ENCODE measurements at places on chromosomes 16 and 17.

DNA sequence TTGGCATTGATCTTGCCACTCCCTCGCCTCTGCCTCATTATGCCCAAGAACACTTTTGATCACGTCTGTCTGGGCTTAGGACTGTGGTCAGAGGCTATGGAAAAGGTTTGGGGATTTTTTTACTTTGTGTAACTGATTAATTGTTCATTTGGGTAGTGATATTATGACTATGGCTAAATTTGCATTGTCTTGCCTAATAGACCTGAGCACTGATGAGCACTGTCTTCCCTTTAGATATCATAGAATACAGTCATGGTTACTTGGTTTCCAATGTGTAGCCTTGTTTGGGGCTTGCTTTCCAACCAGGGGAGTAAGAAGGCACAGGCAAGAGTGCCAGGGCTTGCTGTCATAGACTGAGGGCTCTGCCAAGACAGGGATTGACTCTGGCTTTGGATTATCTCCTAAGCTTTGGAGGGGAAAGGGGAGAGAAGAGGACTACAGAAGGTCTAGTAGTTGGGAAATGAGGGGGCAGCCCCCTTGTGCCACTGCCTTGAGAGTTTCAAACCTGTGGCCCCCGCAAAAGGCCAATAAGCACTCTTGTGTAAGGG, 13.7 kb downstream of the LIMD2 start:
- DNase-seq = no peak

GRCh38 chr17:1006054-1006453, 9.1 kb downstream of the TIMM22 start:
- DNase-seq = no peak

- no peak for DNase-seq
Measured at GRCh38 chr17:41510251-41511065, 5.0 kb upstream of the KRT13 start.

DNA sequence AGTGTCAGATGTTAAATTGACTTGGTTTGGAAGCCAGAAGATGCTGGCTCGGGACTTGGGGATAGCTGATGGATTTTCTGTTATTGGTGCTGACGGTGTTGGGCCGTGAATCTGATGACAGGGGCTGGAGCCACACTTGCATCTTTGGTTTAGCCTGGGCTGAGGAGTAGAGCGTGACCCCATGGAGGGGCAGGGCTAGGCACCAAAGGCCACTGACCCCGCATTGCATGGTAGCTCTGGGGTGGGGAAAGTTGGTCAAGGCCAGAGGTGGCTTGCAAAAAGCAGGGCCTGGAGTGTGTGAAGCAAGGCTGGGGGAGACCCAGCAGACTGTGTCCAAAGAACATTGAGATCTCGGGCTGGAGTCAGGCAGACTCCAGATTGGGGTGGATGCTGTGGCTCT, 25.3 kb downstream of the WSCD1 start:
- DNase-seq = no peak

GRCh38 chr16:66306366-66307150, 59.9 kb upstream of the CDH5 start:
- no peak for DNase-seq

- DNase-seq = no peak
Measured at GRCh38 chr17:1592751-1593629, 30.4 kb upstream of the PITPNA start.

GRCh38 chr17:830950-831349, 48.8 kb downstream of the MRM3 start:
- DNase-seq = no peak

- DNase-seq = no peak
Measured at GRCh38 chr17:72578817-72579470, 458.1 kb downstream of the SOX9 start.

GRCh38 chr17:77611791-77612502, 346.6 kb upstream of the TNRC6C start:
- no peak for DNase-seq

- DNase-seq = peak; percentile 53
Measured at GRCh38 chr17:76405967-76406647, 21.7 kb downstream of the SPHK1 start.

- DNase-seq = no peak
Measured at GRCh38 chr16:72291531-72291981, 119.6 kb upstream of the PMFBP1 start.

DNA sequence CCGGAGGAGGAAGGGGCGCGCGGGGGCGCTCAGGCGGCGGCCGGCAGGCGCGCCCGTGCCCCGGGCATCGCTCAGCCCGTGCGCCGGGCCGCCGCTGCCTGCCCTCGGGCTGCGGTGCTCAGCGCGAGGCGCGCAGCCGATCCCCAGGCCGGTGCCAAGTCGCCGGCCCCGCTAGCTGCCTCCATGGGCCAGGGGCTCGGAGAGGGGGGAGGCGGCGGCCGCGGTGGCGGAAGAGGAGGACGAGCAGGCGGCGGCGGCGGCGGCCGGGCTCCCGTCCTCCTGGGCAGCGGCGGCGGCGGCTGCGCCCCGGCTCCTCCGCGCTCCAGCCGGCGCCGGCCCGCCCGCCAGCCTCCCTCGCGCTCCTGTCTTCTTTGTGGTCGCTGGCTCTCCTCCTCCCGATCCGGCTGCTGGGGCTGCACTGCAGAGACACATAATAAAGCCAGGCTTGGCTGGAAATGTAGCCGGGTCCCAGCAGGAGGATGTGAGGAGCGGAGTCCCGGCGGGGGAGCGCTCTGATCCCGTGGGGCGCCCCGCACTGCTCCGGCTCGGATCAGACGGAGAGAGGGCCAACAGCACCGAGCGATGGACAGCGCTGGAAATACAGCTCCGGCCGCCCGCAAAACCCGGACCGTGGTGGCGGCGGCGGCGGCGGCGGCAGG, 889 bp upstream of the ZNF423 start:
- no peak for DNase-seq

- no peak for DNase-seq
Measured at GRCh38 chr16:24381470-24382118, 125.5 kb downstream of the CACNG3 start.

- no peak for DNase-seq
Measured at GRCh38 chr16:1914084-1914608, 4.1 kb downstream of the HS3ST6 start.

- no peak for DNase-seq
Measured at GRCh38 chr17:64146418-64147109, 16.6 kb upstream of the ERN1 start.

GRCh38 chr16:58011652-58012051, 10.4 kb downstream of the USB1 start:
- no peak for DNase-seq

DNA sequence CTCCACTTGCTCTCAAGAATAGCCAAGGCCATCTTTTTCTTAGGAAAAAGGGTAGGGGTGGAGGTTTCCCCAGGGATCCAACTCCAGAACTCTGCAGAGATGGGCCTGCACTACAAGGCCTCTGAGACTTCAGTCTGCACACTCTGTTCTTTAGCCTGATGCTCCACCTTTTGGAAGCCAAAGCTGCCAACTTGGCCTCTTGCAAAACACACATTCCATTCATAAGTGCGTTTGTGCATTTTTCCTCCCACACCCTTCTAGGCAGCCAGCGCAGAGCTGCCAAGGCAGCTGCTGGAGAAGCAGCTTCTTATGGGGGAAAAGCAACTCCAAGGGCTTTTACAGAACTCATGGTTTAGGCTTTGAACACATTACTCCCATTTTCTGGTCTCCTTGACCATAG, 45.3 kb downstream of the REXO5 start:
- no peak for DNase-seq

- DNase-seq = no peak
Measured at GRCh38 chr16:60731329-60732050, 1304.7 kb downstream of the CDH8 start.

DNA sequence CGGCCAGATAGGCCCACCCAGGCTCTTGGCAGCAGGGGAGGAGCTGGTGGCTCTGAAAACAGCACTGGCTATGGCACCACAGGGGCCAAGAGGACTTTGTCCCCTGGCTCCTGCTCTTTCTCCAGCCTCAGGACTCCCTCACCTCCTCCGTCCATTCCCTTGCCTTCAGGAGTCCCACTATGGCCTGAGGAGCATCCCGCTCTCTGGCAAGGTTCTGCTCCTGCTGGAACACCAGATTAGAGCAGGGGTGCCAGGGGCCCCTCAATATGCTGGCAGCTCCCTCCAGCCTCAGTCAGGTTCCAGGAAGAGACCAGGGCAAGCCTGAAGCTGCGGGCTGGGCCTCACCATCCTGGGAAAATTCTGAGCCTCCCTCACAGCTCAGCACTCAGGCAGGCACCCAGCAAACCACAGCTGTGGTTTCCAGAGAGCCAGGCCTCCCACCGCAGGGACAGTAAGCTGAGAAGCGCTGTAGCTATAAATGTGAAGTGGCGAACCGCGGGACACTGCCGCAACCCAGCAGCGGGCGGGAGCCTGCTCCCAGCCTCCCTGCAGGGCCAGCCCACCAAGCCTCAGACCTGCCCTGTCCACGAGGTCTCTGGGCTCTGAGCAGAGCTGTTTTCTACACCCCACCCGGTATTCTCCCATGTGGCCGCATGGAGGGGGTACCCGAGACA, 25.7 kb downstream of the C17orf100 start:
- DNase-seq = no peak

- no peak for DNase-seq
Measured at GRCh38 chr16:68386628-68387027, 61.7 kb downstream of the SMPD3 start.

- no peak for DNase-seq
Measured at GRCh38 chr17:31481783-31482081, 90.3 kb downstream of the RAB11FIP4 start.

GRCh38 chr16:47477679-47478078, 16.5 kb downstream of the PHKB start:
- DNase-seq = no peak

DNA sequence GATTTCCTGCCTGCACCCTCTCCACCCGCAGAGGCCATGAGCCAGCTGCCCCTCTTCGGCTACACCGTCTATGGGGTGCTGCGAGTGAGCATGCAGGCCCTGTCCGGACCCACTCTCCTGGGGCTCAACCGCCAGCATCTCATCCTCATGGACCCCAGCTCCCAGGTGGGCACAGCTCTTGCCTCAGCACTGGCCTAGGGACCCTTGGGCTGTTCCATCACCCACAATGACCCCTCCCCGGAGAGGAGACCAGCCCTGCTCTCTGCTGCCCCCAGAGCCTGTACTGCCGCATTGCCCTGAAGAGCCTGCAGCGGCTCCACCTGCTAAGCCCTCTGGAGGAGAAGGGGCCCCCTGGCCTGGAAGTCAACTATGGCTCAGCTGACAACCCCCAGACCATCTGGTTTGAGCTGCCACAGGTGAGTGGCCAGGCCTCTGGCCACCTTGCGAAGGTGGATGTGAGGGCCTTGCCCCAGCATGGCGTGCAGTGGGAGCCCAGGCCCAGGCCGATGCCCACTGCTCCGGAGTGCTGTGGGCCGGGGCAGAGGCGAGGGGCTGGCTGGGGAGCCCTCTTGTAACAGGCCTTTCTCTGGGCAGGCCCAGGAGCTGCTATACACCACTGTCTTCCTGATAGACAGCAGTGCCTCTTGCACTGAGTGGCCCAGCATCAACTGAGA, 7.3 kb upstream of the SMIM5 start:
- DNase-seq = no peak

GRCh38 chr17:20157001-20157310, 147.8 kb downstream of the SPECC1 start:
- DNase-seq = no peak

- no peak for DNase-seq
Measured at GRCh38 chr17:65062171-65062915, 5.8 kb upstream of the GNA13 start.

DNA sequence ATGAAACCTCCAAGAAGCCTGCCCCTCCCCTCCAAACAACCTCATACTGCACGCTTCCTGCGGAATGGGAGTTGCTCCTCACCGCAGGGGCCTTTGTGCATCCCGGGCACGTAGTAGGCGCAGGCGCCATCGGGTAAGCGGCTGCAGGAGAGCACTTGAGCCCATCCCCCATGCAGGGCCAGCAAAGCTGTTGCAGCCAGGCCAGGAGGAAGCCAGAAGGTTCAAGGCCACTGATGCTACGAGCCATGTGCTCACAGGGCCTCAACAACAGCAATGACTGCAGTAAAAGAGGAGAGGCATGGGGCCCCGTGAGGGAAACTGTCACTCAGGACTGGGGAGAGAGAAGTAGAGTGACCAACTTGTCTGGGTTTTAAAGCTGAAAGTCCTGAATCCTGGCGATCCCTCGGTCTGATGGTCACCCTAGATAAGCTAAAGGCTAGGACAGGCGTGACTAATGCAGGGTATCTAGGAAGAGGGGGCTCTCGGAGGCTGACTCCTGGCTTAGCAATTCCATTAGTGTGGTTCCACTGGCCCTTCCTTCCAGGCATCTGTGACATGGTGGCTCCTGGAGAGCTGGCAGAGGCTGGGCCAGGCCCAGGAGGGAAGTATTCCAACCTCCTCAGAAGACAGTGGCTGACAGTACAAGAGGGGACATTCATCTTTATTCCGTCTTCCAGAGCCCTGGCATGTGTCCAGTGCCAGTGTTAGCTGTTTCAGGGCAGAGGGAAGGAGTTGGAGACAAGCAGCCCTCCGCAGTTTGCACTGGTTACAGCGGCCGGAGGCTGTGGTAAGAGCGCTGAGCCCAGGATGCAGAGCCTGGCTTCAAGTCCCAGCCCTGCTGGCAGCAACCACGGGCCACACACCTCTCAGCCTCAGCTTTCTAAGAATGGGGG, 20.8 kb downstream of the GOSR2 start:
- no peak for DNase-seq

DNA sequence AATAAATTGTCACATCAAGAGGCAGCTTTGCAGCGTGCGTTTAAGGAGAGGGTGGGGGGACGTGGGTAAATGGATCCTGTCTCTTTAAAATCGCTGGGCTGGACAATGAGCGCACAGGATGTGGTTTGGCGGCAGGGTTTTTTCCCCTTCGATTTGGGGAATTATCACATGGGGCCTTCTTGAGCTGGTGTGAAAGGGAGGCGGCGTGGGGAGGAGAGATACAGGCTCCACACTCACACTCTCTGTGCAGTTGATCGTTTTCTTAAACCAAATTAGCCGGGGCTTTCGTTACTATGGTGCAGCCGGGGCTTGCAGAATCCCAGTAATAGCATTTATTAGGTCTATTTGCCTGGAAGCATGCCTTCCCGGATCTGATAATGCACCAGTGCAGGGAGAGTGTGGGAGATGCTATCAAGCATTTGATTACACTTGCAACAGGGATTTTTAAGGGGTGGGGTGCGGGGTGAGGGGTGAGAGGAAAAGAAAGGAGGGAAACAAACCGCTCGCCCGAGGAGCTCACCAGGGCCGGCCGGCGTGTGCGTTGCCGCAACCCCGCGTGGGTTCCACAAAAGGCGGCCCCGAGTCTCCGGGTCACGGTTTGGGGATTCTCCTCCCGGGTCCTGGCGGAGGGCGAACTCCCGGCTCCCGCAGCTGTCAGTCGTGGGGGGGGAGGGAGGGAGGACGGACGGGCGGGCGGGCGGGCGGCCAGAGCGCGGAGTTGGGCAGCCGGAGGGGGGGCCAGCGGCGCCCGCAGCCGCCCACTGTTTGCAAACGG, 58.8 kb upstream of the GSE1 start:
- DNase-seq = no peak

DNA sequence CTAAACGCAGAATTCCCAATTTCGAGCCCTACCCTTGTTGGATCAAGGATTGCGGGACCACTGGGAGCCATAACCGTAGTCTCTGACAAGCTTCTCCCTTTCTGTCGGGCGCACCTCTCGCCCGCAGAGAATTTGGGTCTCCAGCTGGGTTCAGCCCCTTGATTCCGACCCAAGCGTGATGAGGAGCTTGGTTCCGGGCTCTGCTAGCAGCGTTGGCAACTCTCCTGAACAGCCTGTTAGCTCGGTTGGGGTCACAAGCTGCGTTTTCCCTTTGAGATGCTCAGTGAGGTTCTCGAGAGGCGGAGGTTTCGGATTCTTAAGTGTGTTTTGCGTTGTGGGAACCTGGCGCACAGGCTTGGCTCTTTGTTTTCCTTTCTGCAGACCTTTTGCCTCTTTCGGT, 655 bp downstream of the ATXN1L start:
- no peak for DNase-seq

Measured in NCI-H187 treated with DMSO at 0.1 percent for 48 hours (cell line).